ENCODE measurements at places on chromosomes 1 and 21. TPM values are rescaled to one million over a fixed set of nuclear protein-coding genes. Genes with fewer than 3 reads are reported as not detected.

Gene ABCD3
- total RNA-seq = 44.0 TPM

Gene CLCA4
- 1.7 TPM for total RNA-seq

DNA sequence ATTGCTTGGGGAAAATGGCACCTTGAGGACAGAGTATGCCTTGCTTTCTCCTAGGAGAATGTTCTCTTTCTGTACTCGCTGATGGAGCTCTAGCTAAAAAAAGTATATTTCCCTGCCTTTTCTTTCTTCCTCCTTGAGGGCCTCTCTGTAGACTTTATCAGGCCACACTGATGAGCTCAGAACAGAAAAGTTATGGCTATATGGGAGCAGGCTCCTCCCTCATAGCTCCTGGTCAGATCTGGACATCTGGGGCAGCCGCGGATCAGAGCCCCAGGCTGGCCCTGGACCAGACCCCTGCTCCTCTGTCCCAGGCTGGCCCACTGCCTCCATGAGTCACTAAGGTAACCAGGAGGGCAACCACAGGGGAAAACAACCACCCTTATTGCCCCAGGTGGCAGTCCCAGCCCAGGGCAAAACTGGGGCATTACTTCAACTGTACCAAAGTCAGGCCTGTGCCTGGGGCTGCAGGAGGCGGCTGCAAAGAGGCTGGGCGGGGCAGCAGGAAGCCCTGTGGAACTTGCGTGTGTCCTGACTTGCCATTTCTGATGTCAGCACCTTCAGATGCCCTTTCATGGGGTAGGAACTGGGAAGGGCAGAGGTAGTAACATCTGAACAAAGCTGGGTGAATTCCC lies 26.3 kb upstream of the ZNF648 start:
- no peak for DNase-seq

- peak; percentile 53 for DNase-seq
These were observed 10.1 kb downstream of the EPHA2 start for GRCh38 chr1:16145662-16146278.
